ENCODE measurements at places on chromosomes 6 and 20.

DNA sequence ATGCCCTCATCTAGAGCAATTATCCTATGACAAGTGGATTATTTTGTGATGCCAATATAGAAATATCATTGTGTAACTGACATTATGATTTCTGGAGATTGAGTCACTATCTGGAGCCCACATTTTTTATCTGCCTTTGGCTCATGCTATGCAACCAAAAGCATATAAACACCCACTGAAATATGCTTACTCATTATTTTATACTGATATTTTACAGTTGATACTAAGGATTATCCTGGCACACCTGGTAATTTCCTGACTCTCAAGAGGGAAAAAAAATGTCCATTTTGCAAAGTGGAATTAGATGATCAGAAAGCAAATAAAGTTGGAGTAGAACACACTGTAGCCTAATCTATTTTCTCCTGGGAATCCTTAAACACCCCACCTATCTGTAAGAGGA lies 154.5 kb downstream of the PKHD1 start:
- no peak for DNase-seq

GRCh38 chr6:95365454-95365853 lies 211.9 kb upstream of the MANEA start:
- no peak for DNase-seq

- DNase-seq: no peak
Observed at GRCh38 chr20:26209171-26209941, 512.7 kb upstream of the ZNF337 start.

DNA sequence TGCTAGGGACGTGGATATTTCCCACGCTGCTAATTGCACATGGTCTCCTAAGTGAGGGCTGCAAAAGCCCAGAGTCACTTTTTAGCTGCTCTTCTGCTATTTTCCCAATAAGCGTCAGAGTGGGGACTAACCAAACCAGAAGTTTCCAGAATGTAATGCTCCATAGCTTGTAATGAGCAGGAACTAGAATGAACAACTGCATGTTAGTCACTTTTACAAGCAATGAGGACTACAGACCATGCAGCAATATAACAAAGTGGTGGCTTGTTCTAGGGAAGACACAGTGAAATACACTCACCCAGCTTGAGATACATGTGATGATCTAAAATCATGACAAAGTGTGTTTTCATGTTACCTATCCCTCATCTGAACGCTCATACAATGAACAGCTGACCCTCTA lies 314.1 kb upstream of the SGK1 start:
- DNase-seq: no peak
